ENCODE measurements at places on chromosomes 7 and 10.

DNA sequence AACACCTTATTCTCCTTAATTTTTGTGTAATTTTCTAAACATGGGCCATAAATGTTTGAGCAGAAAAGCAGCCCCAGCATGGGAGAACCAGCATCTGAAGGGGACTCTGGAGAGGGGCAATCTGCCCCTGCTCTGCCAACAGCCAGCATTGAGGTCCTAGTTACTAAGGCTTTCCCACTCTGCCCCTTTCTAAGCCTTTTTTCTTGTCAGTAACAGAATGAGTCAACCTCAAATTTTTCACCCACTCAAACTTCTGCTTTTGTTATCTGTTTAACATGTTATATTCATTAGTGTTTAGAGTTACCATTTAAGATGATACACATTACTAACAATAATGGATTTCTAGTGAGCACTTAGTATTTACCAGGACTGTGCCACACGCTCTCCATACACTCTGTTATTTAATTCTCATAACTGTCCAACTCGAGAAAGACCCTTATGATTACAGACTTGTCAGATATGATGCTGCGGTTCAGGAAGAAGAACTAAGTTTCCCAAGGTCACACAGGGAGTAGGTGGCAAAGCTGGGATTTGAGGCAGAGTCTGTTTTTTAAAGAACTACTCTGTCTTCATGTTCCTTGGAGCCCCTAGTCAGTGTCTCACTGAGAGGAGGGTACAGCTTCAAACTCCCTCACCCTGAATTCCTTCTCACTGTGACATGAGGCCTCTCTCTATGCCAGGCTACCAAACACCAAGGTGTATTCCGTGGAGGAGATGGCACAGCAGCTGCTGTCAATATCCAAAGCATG is 19.9 kb upstream of the GPAM start:
- no peak for DNase-seq

DNA sequence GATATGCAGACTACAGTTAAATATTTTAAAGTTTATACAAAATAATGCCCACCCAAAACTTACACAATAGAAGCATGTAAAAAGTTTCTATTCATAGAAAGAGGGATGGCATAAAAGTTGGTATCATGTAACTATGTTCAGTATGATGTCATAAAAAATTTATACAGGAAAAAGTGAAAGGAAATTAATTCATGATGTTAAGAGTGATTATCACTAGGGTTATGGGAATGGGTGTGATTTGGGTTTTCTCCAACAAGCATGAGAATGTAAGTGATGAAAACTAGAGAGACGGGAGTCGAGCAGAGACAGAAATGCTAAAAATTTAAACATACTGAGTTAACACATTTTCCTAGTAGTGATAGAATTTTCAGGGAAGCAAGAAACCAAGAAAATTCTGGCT is 52.7 kb downstream of the GDI2 start:
- no peak for DNase-seq

DNA sequence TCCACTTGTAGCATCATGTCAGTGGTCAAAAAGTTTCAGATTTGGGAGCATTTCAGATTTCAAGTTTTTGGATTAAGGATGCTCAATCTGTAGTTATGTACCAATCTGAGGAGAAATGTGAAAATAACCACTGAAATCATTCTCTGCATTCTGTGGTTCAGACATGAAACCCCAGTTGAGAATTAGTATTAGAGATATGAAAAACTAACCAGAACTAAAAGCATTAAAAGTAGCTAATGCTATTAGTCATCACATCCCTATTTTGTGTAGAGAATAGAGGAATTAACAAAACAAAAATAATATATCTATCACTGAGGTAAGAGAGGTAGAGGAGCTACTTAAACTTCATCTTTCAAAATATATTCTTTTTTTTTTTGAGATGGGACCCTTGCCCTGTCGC is 28.0 kb downstream of the MICU1 start:
- no peak for DNase-seq

DNA sequence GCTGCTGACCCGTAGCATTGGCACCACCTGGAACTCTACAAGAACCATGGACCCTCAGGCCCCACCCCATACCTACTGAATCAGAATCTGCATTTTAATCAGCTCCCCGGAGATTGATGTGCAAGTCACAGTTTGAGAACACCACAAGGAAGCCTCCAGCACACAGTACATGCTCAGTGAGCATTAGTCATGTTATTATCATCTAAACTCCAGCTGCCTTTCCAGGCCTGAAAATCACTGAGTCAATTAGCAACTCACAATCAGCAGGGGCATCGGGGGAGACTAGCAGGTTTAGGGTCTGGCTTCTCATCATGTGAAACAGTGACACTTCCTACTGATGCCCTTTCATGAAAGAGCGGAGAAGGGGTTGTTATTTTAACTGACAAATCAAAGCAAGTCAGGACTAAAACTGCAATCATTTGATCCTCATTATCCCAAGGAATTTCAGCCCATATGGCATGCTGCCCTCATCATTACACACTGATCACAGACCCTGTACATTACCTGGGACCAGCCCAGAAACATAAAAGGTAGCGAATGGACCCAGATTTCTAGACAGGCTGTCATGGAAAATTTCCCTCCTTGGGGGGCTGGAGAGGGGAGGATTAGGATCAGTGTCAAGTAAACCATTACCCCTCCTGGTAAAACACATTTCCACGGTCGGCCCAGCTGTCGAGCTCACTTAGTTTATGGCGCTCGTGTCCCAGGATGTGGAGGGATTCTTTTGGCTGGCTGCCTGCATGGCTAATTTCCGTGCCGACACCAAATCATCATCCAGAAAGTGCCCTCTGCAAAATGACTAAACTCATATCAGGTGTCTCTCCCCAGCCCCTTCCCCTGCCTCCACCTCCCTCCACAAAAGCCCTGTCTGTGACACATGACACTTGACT is 122.8 kb downstream of the PRLHR start:
- no peak for DNase-seq

DNA sequence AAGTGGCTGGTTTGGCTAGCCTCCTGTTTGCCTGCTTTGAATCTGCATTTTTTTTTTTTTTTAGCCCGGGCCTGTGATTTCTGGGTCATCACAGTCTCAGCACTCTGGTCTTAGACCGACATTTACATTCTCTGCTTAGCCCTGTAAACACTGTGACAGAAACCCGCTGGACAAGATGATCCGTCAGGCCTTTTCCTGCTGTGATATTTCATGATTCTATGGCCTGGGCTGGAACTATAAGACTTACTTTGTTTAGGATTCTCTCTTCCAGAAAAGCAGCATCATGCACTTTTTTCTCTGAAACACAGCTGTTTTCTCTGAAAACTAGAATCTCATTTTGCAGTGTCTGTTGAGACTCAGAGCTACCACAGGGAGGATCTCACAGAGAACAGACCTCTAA is 705.5 kb downstream of the GRID1 start:
- no peak for DNase-seq

DNA sequence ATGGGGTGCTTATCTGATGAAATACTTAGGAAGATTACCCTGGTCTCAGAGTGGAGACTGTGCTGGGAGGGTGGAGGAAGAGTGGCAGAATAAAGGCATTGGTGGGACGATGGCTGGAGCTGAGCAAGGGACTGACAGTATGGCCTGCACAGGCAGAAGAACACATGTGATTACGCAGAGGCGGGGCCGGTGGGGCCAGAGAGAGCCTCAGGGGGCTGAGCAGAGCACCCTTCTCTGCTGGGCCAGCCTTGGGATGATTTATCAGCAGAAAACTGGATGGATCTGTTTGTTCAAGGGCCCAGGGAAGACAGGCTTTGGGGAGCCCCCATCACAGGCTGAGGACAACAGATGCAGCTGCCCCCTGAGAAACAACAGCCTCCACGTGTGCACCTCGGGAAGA is 272.1 kb downstream of the SDK1 start:
- no peak for DNase-seq

- DNase-seq = no peak
Observed at GRCh38 chr7:124130-124949, 68.0 kb upstream of the FAM20C start.

GRCh38 chr7:43671521-43671920 is 57.8 kb downstream of the COA1 start:
- DNase-seq = no peak

DNA sequence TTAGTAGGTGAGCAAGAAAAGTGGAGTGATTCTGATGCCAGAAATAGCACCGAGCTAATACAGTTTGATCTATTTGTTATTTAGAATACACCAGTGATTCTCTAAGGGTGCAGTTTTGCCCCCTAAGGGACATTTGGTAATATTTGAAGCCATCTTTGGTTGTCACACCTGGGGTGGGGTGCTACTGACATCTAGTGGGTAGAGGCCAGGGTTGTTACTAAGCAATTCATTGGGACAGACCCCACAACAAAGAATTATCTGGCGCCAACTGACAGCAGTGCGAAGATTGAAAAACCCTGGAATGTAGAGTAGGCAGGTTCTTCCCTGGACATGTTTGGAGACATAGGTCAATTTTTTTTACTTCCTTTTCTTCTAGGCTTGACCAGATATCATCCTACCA is 14.6 kb downstream of the PALS2 start:
- no peak for DNase-seq

DNA sequence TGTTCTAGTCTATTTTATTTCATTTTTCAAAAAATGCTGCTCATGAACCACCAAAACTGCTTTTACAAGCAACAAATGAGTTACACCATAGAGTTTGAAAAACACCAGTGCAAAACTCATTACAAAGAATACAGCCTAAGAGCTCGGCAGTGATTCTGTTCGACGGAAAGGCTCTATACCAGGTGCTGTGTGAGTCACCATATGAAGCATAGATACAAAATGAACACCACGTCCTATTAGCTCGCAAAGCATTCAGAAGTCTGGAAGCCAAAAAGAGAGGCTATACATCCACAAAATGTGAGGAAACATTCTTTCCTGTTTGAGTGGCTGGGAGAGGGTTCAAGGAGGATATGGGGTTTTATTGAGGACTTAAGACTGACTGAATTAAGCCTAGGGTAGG is 136.1 kb downstream of the ATE1 start:
- DNase-seq = no peak
